Myocyte (in vitro differentiated cells): ENCODE measurements at places on chromosomes 13 and 19. TPM values are rescaled to one million over a fixed set of nuclear protein-coding genes. Genes with fewer than 3 reads are reported as not detected.

DNA sequence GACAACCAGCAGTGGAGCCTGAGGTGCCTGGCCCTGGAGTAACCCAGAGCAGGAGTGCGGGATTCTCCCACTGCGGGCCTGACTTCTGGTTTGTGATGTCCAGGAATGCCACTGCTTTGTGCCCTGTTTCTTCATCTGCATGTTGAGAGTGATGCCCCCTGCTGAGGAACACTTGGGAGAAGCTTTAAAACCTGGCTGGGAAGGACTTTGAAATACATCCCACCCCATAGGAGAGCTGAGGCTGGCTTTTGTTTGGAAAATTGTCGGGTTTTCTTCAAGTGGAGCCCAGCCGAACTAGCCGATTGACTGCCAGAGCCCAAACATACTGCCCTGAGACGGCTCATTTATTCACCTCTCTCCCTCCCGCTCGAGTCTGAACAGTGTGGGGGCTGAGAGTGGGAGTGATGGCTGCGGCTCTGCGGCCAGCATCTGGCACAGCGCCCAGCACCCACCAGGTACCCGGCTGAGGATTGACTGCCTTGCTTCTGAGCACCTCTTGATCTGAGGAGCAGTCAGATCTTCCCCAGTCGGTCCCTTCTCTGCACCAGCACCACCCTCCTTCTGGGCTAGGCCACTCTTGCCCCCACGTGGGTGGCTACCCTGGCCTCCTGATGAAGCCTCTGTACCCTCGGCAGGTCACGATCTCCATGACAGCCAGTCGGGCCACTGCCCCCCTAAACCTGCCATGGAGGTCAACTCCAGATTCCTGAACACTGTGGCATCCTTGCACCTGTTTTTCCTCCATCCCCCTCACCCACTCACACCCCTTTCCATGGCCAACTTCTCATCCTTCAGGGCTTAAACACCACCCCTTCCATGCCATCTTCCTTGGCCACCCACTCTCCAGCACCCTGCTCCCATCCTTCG is 148.9 kb downstream of the SIPA1L3 start:
- DNase-seq = no peak

DNA sequence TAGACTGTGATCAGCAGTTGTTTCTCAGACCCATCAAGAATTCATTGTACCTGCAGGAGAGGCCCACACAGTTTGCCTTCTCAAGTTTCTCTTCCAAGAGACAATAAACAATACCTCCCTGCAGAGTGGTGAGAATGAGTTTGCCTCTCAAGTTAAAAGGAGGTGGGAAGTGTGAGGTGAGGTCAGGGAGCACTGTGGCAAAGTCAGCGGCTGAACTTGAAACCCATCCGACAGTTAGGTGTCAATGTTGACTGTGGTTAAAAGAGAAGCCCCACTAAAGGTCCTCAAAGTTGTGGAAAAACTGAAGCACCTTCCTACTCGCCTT is 72.9 kb upstream of the TSC22D1 start:
- no peak for DNase-seq

DNA sequence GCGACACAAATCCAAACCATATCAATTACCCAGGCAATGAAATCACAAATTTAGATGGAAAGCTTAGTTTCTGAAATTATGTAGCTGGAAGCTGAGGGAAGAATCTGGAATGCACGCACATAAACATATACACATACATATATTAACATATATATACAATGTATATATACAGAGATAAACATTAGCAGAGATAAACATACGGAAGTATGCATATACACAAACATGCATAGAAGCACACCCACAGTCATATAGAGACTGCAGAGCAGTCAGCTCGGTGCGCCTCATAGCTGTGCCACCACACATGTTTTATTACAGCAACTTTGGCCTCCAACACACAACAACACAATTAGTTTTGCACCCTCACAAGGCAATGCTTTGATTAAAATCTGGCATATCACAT is 288.1 kb downstream of the TEX29 start:
- no peak for DNase-seq

PNMA8A gene
- 89.0 and 102 TPM in 2 replicates for total RNA-seq

RUBCNL gene
- total RNA-seq = 0.26 and 1.9 TPM in 2 replicates

DACT3 gene
- 3.9 and 5.9 TPM in 2 replicates for total RNA-seq

GRCh38 chr19:56138069-56138468 is 3.0 kb upstream of the ZNF444 start:
- DNase-seq = no peak

DNA sequence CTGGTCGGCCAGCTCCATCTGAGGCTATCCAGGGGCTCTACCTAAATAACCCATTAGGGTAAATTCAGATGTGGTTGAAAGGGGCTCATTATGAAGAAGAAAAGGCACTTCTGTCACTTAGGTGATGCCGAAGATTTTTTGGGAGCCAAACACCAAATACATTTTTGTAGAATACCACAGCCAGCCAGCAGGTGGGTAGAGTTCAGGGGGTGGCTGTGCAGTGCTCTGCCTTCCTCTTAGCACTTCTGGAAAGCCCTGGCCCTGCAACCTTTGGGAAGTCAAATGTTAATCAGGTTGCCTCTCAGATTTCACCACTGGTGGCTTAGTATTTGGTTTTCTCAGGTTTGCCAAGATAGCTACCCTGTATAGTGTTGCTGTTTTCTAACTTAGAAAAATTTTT is 18.5 kb upstream of the GPR18 start:
- no peak for DNase-seq

DNA sequence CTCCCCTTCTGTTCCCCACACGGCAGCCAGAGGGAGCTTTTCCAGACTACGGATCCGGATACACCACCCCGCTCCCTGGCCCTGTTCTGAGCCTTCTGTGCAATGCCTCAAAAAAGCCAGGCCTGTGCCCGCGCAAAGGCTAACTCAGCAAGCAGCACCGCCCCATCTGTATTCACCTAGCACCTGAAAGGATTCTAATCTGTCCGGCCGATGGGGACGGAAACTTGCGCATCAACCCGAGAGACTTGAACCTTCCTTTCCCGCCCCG is 589 bp downstream of the ZBTB45 start:
- peak; percentile 79 for DNase-seq

GRCh38 chr13:104823071-104823470 is 1712.4 kb downstream of the EFNB2 start:
- DNase-seq = peak; percentile 47

DNA sequence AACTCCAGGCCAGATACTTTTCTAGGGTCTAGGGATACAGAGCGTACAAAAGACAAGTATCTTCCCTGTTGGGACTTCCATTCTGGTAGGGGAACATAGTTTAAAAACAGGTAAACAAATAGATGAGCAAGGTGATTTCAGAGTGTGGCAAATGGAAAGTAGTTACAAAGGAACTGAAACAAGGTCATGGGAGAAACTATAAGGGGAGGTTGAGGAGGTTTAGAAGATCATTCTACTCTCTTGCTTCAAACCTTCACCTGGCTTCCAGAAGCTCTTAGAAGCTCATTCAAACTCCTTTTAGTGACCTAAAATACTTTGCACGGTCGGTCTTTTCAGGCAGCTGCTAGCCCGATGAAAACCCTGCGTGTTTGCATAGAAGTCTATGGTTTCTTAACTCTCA is 9.1 kb downstream of the FFAR2 start:
- no peak for DNase-seq

GRCh38 chr13:29065142-29065541 is 245.0 kb downstream of the MTUS2 start:
- no peak for DNase-seq

GRCh38 chr13:34941436-34941834 is 635 bp upstream of the NBEA start:
- DNase-seq = no peak

ZNF98 gene
- not detected in 2 replicates for total RNA-seq

VAV1 gene
- not detected in 2 replicates for total RNA-seq

ZNF836 gene
- total RNA-seq = 4.5 and 4.8 TPM in 2 replicates

DNA sequence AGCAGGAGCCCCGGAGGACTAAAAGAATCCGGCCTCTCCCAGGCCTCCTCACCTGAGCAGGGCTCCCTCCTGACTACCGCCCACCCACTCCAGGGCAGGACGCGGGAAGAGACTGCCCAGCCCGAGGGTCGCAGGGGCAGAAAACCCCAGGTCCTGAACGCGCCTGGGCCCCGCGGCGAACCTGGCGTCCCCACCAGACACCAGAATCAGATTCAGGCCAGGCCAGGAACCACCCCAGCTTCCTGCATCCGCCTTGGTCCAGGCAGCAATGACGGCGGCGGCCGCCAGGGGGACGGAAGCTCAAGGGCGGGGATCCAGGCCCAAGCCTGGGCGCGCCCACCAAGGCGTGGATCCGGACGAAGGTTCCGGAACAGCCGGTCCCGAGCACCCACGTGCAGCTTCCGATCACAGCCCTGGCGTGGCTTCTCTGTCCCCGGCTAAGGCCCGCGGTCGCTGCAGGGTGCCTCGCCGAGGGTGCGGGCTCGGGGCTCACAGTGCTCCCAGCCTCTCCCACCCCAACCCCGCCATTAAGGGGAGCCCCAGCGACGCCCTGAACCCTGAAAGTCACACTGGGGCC is 3.6 kb downstream of the LGALS7 start:
- DNase-seq = peak; percentile 51

DNA sequence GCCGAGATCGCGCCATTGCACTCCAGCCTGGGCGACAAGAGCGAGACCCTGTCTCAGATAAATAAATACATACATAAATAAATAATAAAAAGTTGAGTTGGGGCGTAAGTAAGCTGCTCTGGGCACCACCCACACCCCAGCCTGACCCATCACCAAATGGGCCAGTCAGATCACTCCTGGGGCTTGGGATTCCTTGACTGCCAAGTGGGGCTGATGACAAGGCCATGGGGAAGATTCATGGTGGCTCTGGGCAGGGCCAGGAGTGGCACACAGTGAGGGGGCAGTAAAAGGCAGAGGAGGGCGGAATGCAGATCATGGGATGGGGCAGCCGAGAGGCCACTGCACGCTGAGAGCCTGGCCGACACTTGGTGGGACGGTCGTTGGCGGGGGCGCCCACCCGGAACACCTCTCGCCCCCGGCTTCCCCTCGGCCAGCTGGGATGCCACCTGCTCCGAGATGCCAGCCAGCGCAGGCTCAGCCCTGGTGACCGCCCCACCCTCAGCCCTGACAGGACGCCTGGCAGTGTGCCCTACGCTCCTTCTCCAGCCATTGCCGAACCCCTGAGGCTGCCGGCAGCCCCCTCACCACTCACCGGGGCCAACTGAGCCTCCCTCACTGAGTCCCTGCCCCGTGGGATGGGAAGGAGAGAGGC is 10.9 kb downstream of the ZNF653 start:
- no peak for DNase-seq

DNA sequence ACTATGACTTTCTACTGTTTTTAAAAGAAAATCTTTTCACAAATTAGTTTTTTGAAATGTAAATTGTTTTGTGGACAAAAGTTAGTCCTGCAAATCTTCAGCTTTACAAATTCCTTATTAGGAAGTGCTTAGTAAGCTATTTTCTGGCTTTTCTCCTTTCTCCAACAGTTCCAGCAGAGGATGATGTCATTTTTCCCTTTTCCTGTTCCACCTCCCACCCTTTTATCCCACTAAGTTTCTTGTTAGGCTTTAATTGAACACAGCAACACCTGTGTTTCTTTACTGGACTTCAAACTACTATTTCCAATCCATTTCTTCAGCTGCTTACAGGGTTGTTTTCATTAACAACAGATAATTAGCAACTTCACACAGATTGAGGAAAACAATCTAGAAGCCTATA is 389.2 kb downstream of the NDFIP2 start:
- DNase-seq = no peak

DNA sequence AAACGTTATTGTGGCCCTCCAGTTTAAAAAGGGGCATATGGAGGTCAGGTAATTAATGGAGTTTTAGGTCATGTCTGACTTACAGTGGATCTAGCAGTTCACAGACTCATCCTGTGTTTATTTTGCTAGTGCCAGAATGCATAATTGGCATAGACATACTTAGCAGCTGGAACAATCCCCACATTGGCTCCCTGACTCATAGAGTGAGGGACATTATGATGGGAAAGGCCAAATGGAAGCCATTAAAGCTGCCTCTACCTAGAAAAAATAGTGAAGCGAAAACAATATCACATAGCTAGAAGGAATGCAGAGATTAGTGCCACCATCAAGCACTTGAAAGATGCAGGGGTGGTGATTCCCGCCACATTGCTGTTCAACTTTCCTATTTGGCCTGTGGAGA is 610.7 kb downstream of the SLITRK5 start:
- no peak for DNase-seq

- no peak for DNase-seq
These were observed 29.9 kb downstream of the USP12 start for GRCh38 chr13:27141746-27142145.

- no peak for DNase-seq
These were observed 112.6 kb upstream of the DACH1 start for GRCh38 chr13:71979616-71980015.

DNA sequence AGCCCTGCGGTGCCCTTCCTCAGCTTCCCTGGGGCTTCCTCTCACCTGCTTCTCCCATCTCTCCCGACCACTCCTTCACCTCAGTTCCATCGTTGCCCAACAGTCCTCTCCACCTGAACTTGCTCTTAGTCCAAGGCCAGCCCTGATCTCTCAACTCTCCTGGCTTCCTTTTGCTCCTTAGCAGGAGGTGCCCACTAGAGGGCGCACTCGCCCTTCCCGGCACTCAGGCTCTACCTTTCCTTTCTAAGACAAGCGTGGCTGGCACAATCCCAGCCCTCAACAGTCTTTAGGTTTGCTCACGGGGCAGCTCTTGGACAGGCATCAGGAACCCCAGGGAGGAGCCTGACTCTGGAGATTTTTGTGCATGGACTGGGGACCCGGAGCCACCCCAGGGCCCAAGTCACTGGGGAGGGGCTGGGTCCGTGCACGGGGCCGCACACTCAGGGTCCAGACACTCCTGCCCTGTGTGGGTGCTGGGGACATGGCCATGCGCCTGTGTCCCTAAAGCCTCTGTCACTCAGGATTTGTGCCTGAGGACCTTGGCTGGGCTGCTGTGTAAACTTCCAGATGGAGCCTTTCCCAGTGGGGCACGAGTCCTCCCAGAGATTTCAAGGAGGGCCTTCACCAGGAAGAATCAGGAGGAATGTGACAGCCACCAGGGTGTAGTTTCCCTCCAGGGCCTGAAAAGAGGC is 12.1 kb upstream of the CEACAM8 start:
- peak; percentile 18 for DNase-seq

GRCh38 chr13:43387880-43388279 is 364.5 kb downstream of the DNAJC15 start:
- DNase-seq = peak; percentile 82

DNA sequence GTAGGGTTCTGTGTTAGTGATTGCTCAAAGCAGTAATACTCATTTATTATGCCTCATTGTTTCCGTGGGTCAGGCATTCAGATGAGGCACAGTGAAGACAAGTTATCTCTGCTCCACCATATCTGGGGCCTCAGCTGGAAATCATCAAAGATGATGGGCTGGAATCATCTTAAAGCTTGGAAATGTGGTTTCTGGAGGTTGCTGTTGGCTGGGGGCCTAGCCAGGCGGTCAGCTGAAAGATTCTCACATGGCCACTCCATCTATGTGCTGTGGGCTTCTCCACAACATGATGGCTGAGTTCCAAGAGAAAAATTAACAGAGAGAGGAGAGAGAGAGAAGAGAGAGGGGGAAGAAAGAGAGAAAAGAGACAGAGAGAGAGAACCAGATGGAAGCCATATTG is 75.5 kb downstream of the OLFM4 start:
- DNase-seq = no peak

DNA sequence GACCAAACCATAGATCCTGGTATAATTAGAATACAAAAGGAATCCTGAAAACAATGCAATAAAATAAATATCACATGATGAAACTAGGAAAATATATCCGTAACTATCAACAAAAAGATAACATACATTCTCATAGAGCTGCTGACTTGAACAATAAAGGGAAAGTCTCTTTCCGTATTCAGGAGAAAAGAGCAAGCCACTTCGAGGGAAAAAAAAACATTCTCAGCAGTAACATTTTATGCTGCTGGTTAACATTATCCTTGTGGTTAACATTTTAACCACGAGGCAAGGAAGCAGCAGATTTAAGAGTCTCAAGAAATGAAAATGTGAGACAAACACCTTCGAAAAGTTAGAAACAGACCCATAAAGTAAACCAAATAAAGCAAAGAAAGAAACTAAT is 25.8 kb downstream of the NALCN start:
- DNase-seq = peak; percentile 54
